Choroid plexus epithelial cell (primary cell): ENCODE measurements at places on chromosomes 3 and 15.

GRCh38 chr3:114527036-114527644 lies 233.3 kb downstream of the TIGIT start:
- peak; percentile 58 for DNase-seq

DNA sequence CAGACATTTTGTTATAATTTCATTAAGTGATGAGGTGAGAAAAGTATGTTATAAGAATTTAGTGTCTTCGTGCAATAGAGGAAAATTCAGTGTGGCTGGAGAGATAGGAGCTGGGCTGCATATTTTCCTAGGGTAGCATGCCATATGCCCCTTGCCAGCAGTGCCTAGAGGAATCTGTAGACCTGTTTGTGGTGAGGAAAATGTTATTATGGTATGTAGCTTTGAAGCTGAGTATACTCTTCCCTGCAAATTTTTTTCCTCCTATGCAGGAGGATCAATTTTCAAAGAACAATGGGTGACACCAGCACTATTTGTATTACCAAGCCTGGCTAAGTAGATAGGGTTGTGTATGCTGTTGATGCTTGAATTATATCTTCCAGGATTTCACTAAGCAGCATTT lies 200.6 kb downstream of the EDEM1 start:
- no peak for DNase-seq

- peak; percentile 45 for DNase-seq
These were observed at the start of gene PAK6 for GRCh38 chr15:40238532-40239403. TSS of gene PAK6 (plus strand) at chr15:40239063. CDS start at chr15:40264786, 25,723 bp downstream.

- DNase-seq = no peak
These were observed 464.1 kb upstream of the ARHGEF26 start for GRCh38 chr3:153657046-153657445.

DNA sequence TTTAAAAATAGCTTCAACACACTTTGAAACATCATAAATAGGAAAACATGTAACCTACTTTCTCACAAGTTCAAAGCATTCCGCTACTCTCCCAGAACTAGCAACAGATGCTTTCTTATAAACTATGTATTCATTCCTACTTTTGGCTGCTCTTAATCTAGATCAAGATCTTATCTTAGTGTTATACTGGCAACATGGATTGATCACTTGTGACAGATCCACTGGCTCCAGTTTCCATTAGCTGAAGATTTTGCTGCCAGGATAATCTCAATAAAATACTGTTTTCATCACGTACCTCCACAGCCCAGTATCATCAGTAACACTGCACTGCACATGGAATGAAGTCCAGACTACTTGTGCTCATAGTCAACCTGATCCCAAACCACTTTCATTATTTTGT lies 491.7 kb upstream of the AGTR1 start:
- no peak for DNase-seq

DNA sequence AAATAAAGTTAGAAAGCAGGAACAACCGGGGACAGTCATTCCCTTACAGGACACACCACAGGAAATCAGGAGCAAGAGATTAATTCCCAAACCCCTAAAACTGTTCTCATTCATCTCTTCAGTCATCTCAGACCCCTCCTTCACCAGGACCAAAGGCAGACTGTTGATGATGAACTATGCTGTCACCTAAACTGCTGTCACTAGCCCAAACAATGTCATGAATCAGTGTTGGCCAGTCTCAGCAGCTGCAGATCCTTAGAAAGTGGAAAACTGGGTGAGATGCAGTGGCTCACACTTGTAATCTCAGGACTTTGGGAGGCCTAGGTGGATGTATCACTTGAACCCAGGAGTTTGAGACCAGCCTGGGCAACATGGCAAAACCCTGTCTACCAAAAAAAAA lies 909.6 kb downstream of the ROBO1 start:
- DNase-seq = no peak

GRCh38 chr15:79846539-79846938 lies 50.3 kb downstream of the MTHFS start:
- DNase-seq = no peak

DNA sequence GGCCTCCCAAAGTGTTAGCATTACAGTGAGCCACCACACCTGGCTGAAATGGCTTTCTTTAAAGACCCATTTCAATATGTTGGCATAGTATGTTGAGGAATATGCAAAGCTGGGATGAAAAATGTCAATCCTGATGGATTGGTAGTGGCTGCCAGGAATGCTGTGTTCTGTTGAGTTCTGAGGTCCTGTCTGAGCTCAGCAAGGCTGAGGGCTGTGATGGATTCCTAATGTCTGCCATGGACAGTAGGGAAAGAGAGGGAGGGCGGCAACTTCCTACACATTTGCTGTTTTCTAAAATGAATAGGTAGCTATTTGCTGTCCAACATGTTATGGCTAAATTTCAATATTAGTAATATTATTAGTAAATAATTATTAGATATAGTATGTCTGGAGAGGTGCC lies 8.2 kb downstream of the RAB8B start:
- no peak for DNase-seq

- peak; percentile 78 for DNase-seq
These were observed 20.6 kb downstream of the MYH15 start for GRCh38 chr3:108489776-108490175.

DNA sequence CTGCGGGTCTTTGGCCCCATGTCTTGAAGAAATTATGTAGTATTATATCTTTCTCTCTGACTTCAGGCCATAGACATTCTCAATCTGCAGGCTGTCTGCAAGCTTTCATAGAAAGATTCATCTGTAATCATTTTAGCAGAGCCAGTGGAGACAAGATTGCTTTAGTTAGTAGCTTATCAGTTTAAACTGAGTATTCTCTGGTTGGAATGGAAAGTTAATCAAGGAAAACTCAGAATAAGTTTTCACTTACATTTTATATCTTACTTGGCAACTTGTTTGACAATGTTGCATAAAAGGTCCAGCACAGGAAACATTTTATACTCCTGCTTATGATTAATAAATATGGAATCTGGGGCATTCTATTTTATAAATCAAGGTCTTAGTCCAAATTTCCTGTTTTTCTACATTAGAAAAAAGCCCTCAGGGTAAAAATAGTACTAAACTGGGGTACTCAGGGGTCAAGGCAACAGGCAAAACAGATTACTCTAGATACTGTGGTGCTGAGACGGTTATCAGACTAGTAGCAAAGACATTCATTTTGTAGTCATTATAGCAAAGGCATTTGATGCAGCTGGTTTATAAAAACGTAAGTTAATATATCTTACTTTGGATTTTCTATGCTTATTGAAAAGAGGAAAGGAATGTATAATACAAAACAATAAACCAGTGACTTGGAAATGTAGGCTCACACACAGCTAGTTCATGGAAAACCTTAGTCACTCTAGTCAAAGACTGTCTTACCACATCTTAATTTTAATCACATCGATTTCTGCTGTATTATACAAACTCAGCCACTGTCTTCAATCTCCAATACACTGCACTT lies 45.2 kb upstream of the FILIP1L start:
- DNase-seq = peak; percentile 68

DNA sequence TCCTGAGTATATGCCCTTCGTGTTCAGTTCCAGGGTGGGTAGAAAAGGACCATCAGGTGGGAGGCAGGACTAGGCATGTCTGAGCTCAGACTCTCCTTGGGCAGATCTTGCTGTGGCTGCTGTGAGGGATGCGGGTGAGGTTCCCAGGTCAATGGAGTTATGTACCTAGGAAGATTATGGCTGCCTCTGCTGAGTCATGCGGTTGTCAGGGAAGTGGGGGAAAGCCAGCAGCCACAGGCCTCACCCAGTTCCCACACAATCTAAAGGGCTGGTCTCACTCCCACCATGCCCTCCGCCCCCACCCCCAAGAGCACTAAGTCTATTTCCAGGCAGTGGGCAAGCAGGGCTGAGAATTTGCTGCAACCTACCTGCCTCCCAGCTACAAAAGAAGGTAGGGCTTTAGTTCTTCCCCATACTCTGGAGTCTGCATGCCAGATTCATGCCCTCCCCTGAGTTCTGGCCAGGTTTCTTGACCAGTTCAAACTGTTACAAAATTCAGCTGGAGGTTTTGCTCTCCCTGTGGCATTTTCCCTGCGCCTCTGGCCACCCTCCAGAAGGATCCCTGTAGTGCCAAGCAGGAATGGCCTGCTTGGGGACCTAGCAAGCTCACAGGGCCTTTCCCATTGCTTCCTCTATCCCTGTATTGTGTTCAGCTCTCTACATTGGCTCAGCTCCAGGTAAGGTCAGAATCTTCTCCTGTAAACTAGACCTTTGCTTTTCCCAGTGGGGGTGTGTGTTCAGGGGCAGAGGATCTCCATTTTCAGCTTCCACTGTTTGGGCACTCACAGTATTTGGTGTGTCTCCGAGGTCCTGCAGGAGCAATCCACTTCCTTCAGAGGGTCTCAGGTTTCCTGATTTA lies 12.7 kb upstream of the TMCO5A start:
- DNase-seq = peak; percentile 27

- DNase-seq = peak; percentile 28
These were observed 129.2 kb upstream of the SUCLG2 start for GRCh38 chr3:67783281-67784250.

DNA sequence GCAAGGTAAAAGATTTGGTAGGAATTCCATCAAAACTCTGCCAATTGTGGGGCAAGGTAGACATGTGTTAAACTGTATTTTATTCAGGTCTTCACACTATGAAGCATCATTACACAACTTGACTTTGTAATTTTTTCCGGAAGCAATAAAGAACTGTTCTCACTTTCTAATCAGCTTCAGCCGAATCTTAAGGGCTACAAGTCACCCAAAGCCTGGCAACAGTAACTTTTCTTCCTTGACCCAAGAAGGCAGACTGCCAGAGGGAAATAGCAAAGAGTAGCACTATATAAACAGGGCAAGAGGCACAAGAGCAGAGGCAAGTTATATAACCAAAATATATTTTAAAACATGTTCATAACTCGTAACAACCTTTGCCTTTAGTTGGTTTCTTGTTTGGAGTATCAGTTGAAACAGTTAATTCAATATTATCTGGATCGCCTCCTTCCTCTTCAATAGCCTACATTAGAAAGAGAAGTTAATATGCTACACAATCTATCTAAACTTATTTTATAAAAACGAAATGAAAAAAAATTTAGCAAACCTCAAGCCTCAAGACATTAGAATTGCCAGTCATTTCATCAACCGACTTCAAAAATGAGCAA lies 1.4 kb downstream of the SLTM start:
- peak; percentile 60 for DNase-seq

DNA sequence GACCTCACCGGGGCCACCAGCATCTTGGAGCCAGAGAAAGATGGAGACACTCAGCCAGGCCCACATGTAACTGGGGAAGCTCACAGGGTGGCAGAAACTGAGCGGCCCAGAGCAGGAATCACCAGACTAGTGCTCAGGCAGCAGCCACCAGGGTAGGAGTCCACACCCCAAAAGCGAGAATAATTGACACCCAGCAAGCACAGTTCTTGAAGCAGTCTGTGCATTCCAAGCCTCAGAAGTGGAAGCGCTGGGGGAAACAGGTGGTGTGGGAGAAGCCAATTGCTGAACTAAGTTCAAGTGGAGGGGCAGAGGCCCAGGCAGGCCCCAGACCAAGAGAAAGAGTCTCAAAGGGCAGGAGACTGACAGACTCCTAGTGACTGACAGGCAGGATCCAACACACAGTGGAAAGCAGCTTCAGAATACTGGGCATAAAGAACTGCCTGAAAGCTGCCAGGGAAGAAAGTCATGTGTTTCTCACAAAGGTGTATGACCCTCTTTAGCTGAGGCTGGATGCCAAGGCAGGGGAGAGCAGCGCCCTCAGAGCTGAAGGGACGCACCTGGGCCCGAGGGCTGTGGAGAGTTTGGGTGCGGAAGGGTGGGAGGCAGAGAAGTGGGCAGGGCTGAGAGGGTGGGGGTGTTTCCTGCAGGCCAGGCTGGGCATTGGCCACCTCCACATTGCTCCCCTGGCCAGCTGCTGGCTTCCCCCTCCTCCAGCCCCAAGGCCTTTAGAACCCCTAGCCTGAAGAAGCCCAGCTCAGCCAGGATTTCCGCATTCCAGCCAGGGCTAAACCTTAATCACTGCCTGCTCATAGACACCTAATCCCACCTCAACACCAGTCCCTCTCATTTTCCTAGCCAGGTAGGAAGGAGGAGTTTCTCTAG lies 7.7 kb downstream of the NT5DC2 start:
- no peak for DNase-seq

- no peak for DNase-seq
These were observed 4.1 kb downstream of the ZNF609 start for GRCh38 chr15:64464276-64465005.

GRCh38 chr15:70505411-70505919 lies 257.9 kb downstream of the UACA start:
- DNase-seq = peak; percentile 83

DNA sequence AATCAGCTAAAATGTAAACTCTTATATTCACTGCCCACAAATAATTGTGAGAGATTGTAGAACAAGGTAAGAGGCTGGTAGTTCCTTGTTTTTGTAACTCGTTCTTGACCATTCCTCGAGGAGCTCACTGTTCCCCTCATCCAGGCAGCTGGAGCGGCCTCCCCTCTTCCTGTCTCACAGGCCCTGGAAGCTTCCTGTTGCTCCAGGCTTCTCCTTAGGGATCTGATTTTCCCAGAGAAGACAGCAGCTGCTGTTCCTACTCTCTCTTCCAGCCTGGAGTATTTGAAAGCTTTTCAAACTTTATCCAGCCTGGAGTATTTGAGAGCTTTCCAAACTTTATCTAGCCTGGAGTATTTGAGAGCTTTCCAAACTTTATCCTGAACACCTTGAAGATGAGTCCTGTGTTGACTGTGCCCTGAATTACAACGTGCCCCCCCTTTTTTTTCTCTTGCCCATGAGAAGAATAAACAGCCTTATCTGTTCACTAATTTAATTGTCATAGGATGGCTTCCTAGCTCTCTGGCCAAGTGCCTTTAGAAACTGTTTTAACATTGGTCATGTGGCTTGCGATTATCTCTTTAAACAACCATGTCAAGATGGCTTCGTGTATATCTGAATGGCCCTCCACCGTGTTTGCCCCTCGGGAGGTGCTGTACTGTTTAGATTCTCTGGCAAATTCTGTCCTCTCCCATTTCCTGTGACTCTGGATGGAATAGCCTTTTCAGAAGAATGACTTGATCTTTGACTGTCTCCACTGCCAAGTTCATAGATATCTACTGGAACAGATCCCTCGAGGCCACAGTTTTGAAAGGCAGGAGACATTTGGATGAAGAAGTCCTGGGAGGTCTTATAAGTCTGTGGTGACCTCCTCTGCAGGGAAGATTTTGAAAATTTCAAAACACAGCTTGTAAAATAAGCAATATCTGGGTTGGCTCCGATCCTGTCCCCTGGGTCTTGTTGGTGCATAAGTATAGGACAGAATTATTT lies 4.8 kb downstream of the ADAMTSL3 start:
- DNase-seq = peak; percentile 26

DNA sequence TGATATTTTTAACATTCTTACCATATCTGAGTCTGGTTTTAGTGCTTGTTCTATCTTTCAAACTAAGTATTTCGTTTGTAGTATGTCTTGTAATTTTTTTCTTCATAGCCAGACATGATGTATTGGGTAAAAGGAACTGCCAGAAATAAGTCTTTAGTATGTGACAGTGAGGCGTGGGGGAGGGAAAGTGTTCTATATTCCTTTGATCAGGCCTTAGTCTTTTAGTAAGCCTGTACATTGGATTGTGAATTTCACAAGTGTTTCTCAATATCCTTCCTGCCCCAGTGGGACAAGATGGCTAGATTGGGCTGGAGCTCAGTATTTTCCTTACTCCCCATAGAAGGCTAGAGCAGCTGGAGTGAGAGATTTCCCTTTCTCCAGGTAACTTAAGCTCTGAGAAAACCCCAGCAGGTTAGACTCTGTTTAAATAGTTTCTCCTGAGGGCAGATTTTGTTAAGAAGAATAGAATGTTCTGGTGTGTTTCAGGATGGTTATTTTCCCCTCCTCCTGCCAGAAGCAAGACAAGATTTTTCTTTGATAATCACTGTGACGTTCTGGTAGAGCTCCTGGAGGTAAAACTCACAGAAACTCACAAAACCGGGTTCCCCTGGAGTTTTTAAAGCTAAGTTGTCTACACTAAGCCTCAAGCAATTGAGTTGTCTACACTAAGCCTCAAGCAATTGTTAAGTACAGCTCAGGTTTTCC lies 140.7 kb upstream of the ARPP21 start:
- no peak for DNase-seq
